Activated T-helper 1 cell treated with anti-CD3 and anti-CD28 coated beads, Interleukin-2, amount 50 U/mL, for 16 hours (primary cell): ENCODE measurements at places on chromosomes 1 and 21.

DNA sequence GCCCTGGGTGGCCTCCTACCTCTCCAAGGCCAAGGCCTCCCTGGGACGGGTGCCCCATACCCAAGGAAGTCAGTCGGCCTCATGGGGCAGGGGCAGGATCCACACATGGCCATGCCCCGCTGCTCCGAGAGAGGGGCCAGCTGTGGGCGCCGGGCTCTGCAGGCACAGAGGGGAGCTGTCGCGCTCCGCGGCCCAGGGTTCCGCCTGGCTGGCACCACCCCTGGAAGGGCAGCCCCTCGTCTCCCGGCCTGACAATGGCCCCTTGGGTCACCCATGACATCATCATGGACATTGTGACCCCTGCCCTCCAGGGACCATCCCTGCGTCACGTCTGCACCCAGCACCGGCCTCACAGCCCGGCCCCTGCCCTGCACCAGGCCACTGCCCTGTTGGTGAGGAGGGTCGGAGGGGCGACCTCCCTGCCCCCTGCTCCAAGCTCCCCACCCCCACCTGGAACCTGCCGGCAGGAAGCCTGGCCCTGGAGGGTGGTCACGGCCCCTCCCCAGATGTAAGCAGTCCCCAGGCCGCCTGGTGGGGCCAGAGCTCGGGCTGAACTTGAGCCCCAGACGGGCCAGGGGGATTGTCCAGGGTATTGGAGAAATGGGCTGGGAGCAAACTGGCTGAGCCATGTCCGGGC is 5.8 kb downstream of the TTLL10 start:
- no peak for DNase-seq

- no peak for DNase-seq
These were observed 154.2 kb downstream of the ZP4 start for GRCh38 chr1:237736372-237737029.

- DNase-seq: no peak
These were observed 519 bp downstream of the RERE start for GRCh38 chr1:8816831-8817411.

GRCh38 chr1:215113776-215114153 is 31.2 kb downstream of the KCNK2 start:
- no peak for DNase-seq

DNA sequence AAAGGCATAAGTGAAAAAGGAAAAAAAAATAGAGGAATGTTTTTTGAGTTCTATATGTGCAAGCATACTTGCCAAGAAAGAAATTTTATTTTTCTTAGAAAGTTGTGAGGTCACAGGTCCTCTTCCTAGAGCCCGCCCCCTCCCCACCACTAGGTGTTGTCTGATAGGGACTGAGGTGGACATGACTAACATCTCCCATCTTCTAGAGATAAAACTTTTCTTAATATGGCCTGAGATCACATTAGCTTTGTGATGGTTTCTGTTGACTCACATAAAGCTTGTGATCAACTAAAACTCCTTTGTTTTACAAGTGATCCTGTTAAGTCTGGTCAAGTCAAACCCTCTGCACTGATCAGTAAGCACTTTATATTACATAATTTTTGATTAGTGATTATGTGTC is 33.4 kb upstream of the CITED4 start:
- no peak for DNase-seq

DNA sequence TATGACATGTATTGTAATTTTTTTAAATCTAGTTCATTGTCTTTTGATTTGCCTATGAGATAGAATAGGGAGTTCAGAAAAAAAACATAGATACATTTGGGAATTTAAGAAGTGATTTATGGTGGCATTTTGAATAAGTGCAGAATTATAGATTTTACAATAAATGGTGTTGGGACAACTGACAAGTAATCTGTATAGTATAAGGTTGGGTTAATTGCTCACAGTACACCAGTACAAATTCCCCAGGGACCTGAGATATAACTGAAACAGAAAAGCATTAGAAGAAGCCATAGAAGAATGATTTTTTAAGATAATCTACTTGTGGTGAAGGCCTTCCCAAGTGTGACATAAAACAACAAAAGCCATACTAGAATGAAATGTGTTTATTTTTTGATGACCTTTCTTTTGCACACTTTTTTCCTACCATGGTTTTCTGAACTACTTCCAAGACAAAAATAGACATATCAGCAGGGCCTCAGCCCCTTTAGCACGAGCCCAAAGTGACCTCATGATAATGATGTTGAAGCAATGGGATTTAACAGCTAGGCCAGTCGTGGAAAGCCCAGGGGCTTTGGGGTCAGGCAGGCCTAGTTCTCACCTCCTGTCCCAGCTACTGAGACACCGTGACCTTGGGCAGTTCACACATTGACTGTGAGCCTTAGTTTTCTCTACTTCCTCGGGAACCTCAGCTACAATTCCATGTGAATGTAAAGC is 87.4 kb downstream of the GREM2 start:
- no peak for DNase-seq
